GM23248 (cell line): ENCODE measurements at places on chromosomes 4 and X. TPM values are rescaled to one million over a fixed set of nuclear protein-coding genes. Genes with fewer than 3 reads are reported as not detected.
A peak's percentile ranks its signal among the peaks of the same experiment; 100 is the strongest.

- DNase-seq = peak; percentile 79
Measured at GRCh38 chr4:186839122-186840037, 115.7 kb upstream of the FAT1 start.

GRCh38 chr4:106261980-106262379, 54.0 kb downstream of the TBCK start:
- no peak for DNase-seq

GRCh38 chr4:133808151-133808550, 393.4 kb downstream of the PABPC4L start:
- no peak for DNase-seq

- no peak for DNase-seq
Measured at GRCh38 chr4:7389101-7389701, 45.5 kb downstream of the PSAPL1 start.

GRCh38 chr4:40621229-40621591, 8.5 kb downstream of the RBM47 start:
- DNase-seq = no peak

DNA sequence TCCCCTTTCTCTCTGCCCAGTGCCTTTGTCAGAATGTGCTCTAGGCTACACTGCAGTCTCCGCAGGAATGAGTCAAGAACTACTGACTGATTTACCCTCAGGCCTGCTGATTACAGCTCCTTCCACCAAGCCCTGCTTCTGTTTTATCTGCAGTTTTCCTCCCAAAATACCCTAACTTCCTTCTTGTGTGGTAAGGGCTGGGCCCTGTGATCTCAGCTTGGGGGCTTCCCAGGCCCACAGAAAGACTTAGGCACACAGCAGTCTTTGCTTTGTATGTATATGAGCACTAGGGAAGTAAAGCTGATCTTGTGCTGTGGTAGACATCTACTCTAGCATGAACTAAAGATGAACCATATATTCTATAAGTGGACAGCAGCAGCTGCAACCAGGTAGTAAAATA, 18.8 kb downstream of the PAK3 start:
- DNase-seq = no peak

DNA sequence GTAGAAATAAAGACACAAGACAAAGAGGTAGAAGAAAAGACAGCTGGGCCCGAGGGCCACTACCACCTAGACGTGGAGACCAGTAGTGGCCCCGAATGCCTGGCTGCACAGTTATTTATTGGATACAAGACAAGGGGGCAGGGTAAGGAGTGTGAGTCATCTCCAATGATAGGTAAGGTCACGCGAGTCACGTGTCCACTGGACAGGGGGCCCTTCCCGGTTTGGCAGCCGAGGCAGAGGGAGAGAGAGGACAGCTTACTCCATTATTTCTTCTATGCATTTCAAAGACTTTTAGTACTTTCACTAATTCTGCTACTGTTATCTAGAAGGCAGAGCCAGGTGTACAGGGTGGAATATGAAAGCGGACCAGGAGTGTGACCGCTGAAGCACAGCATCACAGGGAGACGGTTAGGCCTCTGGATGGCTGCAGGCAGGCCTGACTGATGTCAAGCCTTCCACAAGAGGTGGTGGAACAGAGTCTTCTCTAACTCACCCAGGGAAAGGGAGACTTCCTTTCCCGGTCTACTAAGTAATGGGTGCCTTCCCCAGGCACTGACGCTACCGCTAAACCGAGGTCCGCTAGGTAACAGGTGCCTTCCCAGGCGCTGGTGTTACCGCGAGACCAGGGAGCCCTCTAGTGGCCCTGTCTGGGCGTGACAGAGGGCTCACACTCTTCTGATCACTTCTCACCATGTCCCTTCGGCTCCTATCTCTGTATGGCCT, 44.9 kb downstream of the ZBTB49 start:
- DNase-seq = peak; percentile 63

GRCh38 chr4:83771113-83771705, 235.3 kb downstream of the GPAT3 start:
- peak; percentile 83 for DNase-seq

GRCh38 chrX:132017431-132018185, 5.5 kb upstream of the STK26 start:
- no peak for DNase-seq

DNA sequence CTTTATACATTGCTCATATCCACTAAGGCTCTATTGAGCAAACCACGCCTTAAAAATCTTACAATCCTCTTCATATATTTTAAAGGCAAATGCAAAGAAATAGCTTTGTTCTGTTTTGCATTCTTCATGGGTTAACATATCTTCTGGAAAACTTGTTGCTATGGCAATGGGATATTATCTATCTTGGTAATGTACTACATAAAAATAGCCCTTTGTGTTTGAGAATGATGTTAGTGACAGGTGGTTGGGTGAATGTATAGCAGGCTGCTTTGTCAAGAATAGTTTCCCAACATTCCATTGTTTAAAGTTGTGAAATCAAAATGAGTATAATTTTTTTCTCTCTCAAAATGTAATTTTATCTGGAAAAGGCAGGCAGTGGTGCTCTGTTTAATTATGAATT, 16.8 kb downstream of the REPS2 start:
- no peak for DNase-seq

DNA sequence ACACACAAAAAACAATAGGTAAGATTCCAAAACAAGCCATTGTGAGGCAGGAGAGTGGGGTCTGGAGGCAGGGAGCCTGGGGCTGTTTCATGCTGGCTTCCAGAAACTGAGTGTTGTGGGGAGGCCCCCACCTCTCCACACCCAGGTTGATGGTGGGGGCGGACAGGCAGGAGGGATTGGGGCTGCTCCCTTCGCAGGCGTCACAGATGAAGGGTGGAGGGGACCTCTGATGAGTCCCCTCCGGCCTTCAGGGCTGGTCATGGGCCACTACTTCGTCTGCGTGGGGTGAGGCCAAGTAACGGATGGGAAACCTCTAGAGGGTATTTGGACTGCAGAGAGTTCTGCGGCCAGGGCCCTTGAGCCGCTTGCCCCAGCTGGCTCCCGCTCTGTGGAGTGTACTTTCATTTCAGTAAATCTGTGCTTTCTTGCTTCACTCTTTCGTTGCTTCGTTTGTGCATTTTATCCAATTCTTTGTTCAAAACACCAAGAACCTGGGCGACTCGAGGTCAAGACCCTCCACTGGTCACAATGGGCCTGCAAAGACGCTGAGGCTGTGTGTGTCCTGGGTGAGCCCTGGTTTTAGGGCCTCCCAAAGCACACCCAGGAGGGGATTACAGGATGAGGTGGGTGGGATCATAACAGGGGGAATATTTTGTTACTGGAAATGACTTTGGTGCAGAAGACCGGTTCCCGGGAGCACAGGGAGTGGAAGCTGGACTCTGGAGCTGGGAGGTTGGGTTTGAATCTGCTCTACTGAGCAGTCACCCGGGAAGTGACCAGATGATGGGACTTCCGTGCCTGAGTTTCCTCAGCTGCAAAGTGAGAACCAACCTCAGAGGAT, 83.7 kb upstream of the ADRA2C start:
- DNase-seq = no peak

GRCh38 chr4:126799416-126799815, 833.3 kb upstream of the INTU start:
- DNase-seq = no peak

- no peak for DNase-seq
Measured at GRCh38 chr4:156101571-156101970, 147.9 kb upstream of the CTSO start.

DNA sequence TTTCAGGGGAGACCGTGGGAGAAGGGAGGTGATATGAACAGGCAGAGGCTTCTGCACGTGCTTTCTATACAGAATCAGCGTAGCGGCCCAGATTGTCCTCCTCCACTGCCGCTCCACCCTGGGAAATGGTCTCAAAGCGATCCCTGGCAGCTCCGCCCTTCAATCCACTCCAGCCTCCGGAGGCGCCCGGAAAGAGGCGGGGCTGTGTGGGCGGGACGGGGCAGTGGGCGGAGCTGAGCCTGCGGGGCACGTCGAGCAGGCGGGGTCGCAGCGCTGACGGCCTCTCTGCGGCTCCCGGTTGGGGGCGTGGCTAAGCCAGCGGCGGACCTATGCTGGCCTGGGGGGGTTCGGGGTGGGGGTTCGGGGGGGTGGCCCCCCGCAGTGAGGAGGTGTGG, 210 bp upstream of the SMIM10L2A start:
- DNase-seq = peak; percentile 41

- no peak for DNase-seq
Measured at GRCh38 chrX:44058339-44058738, 85.1 kb upstream of the NDP start.

DNA sequence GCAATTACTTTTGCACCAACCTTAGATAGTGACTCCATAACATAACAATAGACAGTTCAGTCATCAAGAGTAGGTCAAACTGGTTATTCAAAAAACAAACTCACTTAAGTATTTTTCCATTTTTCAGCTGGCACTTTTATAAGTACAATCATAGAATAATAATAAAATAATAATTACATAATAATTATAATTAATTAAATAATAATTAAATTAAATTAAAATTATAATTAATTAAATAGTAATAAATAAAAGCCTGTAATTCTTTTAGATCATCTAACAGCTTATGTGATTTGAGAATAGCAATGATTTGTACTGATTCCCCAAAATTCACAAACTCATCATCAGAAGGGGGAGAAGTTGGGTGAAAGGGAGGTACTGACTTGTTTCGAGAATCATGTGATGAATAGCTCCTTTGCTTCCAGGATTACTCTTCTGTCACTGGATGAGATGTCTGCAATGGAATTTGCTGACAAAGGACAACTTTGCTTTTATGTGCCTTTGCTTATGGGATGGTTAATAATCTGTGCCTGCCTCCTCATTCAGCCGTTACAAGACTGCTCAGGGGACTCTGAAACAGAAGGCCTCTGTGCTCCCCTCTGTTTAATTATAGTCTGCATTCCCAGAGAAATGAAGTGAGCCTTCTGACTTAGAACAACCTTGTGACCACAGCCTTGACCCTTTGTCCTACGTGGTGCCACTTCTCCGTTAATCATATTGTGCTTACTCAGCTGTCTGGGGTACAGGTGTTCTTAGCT, 104.8 kb upstream of the ENPEP start:
- no peak for DNase-seq

DNA sequence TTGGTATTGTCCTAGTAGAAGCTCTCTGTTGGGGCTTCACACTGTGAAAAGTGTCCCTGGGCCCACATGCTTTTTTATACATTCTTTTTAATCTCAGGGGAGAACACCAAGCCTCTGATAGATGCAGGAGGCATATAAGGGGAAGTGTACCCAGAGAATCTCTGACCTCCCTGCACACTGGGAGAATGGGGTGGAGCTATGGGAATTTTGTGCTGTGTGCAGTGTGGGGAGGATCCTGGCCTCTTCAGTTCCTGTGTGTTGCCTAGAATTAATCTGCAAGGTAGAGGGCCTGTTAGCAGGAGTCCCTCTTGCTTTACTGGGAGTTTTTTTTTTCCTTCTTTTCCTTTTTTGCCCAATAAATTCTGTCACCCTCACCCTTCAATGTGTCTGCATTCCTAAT, 49.2 kb upstream of the SPIN4 start:
- DNase-seq = no peak

GRCh38 chr4:19577097-19577496, 674.6 kb upstream of the SLIT2 start:
- DNase-seq = peak; percentile 3

DNA sequence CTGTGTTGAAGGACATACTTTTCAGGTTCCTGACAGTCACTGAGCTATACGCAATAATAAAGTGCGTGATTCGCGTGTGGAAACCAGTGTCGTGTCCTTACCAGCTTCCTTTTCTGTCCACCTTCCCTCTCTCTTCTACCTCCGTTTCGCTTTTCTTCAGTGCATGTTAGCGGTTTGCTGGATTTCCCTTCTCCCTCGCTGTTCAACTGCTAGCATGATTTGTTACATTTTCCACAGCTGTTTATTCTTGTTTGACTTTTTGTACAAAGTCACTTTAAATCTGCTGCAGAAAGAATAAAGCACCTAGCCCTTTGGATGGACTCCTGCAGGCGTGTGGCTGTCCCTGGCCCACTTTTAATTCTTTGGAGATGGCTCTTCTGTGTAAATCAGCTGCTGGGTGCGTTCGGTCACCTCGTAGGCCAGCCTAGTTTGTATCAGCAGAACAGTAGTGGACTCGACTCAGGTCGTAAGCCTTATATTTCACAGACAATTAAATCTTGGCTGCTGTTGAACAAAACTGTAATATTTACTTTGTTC, 8.9 kb upstream of the HAND2 start:
- peak; percentile 50 for DNase-seq

DNA sequence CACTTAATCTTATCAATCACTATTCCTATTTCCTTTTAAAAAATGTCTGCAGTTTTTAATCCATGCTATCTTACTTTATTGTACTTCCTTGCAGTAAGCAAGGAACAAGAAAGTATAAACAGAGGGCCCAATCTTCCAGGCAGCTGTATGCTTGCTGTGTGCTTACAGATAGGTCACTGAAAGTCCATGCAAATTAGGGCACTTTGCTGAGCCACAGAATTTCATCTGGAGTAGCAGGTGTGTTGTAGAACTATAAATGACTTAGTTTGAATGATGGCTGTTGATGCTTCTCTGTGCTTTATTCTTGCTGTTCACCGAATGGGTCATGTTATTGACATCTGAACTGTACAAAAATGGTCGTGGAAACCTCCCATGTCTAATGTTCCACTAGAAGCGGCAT, 154.6 kb downstream of the ATOH1 start:
- DNase-seq = no peak

DNA sequence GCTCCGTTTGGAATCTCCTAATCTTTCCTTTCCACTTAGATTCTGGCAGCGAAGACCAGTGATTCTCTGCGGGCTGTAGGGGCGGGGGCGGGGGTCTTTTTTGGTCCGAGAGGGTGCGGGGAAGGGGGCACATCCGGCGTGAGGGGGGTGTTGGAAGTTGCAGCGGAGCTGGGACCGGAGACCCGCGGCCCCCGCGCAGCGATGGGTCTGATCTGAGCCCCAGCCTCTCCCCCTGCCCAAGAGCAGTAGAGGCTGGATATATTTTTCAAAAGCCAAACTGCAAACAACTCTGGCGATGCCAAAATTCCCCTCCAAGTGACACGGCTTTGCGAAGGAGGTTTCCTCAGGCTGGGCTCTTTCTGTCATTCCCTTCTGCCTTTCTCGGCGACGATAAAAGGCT, 355 bp downstream of the GRID2 start:
- no peak for DNase-seq

DNA sequence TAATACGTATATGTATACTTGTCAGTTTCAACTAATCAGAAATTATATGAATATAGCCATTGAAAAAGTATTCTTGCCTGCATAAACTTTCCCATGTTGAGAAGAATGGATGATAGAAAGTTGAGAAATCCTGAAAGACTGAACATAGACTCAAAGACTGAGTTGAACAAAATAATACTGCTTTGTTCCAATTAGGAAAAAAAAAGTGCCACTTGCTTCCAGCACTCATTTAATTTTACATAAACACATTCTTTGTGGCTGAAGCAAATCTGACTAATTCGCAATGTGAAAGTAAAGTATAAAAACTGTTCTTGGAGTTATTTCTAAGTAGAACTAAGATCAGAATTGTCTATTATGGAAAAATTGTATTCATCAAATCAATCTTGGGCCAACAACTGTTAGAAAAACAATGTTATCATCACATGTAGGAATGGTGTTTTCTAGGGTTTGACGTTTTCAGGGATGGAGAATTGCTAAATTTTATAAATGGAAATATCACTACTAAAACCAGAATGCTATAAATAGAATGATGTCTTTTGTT, 2334.6 kb downstream of the PCDH7 start:
- no peak for DNase-seq

Gene PAGE4
- not detected in 2 replicates for total RNA-seq

Gene XAGE1A
- not detected in 2 replicates for total RNA-seq

Gene XPNPEP2
- 0.65 and 1.9 TPM in 2 replicates for total RNA-seq

Gene PHOX2B
- not detected in 2 replicates for total RNA-seq

Gene SMR3B
- total RNA-seq = not detected in 2 replicates

Gene FAM9B
- total RNA-seq = not detected in 2 replicates

Gene USP17L12
- not detected in 2 replicates for total RNA-seq

Gene NALF2
- total RNA-seq = not detected in 2 replicates

Gene TKTL1
- not detected in 2 replicates for total RNA-seq

Gene RHOXF2B
- total RNA-seq = not detected in 2 replicates

Gene ZNF157
- not detected in 2 replicates for total RNA-seq
